Brain (organoid and tissue), 16 donors: ENCODE measurements at places on chromosomes 5 and 9. TPM values are rescaled to one million over a fixed set of nuclear protein-coding genes. Genes with fewer than 3 reads are reported as not detected.
A peak's percentile ranks its signal among the peaks of the same experiment; 100 is the strongest.

- peak; percentile 82 for DNase-seq
Observed at GRCh38 chr5:132962429-132963021, 909 bp downstream of the AFF4 start.

The SLC25A2 gene
- polyA plus RNA-seq = not detected

- DNase-seq = no peak
Observed at GRCh38 chr5:3392306-3392939, 203.2 kb upstream of the IRX1 start.

DNA sequence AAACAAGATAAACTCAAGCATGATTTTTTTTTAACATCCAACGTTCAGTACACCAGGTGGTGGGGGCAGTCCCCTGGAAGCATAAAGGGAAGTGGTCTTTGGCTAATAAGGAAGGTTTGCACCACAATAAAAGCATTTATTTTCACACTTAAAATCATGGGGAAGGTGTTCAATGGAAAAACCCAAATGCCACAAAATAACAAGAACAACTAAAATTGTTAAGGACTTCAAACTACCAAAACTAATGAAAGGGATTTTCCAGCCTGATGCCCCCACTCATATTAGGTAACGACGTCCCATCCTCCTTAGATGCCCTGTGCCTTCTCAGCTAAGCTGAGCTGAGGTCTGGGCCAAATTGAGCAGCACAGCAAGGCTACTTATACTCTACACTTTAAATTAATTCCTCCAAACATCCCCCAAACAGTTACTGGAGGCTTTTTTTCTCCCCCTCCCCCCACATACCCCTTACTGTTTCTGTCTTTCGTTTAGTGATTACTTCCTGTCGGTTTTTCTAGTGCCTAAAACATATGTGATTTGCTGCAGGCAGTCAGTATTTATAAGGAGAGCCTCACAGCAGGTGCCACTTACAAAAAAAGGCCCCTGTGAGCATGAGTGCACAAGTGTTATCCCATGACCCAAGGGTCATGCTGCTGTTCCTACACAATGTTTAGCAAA is 259.7 kb upstream of the ZNF608 start:
- DNase-seq = peak; percentile 67

DNA sequence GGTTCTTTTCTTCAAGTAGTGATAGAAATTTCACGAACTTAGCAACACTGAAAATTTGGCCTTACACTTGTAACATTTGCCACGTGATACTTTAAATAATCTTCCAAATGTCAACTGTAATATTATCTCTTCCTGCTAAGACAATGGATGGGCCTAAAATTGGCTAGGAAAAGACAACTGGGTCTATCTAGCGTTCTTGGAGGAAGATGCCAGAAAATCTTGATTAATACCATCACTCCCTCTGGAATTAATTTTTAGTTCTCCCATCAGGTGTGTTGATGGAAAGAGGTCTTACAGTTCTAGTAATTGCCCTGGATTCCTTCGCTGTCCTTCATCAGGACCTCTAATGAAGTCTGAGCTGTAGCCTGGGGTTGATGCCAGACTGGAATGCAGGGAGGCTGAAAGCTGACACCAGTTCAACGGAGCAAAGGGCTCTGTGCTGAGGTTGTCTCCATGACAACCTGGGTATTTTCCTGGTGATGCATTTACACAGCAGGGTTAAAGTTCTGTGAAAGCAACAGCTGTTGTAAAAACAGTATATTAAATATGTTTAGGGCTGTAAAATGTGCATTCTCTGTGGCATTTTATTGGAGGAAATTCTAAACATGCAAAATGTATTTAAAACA is 92.3 kb downstream of the GAS1 start:
- DNase-seq = peak; percentile 61

DNA sequence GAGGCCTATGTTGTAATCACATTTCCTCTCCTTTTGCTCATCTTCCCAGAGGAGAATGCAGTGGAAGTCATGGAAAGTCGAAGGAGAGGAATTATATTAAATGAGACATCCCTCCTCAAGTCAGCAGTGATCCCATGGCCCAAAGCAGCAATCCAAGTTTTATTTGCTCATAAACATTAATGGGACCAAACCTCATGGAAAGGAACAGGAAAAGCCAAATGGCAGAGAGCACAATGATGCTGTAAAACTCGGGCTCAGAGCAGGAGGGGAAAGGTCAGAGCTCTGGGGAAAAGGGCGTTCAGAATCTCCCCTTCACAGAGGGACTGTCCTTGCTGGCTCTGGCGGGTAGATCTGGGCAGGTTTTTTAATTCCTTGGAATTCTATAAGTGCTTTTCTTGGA is 175.8 kb downstream of the C5orf15 start:
- no peak for DNase-seq

- DNase-seq = no peak
Observed at GRCh38 chr5:122177161-122177560, 47.8 kb downstream of the ZNF474 start.

The SPACA9 gene
- polyA plus RNA-seq = 27.0 TPM

GRCh38 chr9:120338340-120338739 is 241.6 kb downstream of the CDK5RAP2 start:
- DNase-seq = no peak

DNA sequence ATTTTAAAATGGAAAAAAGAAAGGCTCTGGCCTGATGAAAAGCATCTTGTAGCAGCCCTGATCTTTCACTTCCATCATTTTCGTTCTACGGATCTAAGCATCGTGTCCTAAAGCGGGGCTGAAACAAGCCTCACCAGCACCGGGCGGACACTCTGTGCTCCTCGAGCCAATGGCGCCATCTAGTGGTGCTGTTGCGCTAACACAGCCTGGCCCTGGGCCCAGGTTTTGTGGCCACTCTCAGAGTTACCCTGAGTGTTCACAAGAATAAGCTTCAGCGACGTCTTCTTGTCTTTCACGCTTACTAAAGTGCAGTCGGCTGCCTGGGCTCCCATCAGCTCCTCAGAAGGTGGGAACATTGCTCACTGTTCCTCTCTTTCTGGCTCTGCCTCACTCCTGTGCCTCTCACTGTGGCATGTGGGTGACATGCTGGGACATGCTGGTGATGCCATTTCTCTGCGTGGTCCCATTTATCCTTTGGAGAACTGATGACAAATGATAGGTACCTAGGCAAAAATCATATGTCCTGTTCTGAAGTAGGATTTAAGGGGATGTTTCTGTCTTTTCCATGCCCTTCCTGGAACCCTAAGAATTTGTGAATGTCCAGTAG is 32.7 kb downstream of the DMRT3 start:
- DNase-seq = peak; percentile 79

The RNF183 gene
- 6.0 TPM for polyA plus RNA-seq

DNA sequence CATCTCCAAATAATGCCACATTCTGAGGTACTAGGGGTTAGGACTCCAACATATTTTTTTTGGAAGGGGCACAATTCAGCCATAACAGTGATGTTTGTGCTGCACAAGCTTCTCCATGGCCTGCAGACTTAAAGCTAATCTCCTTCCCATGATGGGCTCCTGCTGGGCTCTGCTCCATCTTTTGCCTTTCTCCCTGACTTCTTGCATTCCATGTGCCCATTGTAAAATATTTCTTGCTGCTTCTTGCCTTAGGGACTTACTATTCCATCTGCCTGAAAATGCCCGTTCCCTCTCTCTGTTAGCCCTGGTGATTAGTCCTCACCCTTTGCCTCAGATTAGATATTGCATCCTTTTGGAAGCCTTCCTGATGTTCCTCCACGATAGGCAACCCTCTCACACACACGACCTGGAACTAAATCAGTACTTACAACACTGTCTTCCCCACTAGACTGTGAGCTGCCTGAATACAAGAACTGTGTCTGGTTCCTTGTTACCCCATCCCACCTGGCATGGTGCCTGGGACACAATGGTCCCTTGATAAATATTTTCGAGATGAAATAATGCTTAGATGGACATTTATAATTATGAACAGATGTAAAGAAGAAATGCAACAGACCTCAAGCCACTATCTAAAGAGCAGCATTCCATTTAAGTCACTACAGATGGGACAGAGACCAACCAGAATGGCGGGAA is 33.5 kb downstream of the OR1J1 start:
- DNase-seq = no peak

GRCh38 chr5:147430628-147431027 is 79.2 kb downstream of the DPYSL3 start:
- no peak for DNase-seq

The NAA35 gene
- polyA plus RNA-seq = 12.9 TPM

- DNase-seq = no peak
Observed at GRCh38 chr5:9297134-9297533, 248.7 kb downstream of the SEMA5A start.

DNA sequence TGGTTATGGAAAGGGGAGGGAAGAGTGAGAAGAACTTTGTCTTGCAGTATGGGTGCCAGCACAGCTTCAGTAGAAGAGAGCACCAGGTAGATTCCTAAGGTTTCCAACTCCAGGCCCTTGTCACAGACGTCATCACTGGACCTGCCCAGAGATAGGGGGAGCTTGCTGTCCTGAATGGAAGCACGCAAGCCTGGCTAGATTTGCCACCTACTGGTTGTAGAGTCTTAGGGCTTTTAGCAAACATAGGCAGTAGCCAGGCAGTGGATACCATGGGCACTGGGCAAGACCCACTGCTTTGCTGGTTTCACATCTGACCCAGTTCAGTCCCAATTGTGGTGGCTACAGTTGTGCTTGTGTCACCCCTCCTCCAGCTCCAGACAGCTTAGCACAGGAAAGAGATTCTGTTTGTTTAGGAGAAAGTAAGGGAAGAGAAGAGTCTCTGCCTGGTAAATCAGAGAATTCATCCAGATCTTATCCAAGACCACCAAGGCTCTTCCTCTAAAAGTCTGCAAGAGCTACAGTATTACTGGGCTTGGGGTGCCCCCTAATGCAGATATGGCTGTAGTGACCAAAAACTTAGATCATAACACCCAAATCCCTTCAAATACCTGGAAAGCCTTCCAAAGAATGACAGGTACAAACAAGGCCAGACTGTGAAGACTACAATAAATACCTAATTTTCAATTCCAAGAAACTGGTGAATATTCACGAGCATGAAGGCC is 158.9 kb downstream of the HINT1 start:
- DNase-seq = peak; percentile 31

The PCDHA5 gene
- 0.32 TPM for polyA plus RNA-seq

The SLC25A48 gene
- polyA plus RNA-seq = 23.1 TPM

DNA sequence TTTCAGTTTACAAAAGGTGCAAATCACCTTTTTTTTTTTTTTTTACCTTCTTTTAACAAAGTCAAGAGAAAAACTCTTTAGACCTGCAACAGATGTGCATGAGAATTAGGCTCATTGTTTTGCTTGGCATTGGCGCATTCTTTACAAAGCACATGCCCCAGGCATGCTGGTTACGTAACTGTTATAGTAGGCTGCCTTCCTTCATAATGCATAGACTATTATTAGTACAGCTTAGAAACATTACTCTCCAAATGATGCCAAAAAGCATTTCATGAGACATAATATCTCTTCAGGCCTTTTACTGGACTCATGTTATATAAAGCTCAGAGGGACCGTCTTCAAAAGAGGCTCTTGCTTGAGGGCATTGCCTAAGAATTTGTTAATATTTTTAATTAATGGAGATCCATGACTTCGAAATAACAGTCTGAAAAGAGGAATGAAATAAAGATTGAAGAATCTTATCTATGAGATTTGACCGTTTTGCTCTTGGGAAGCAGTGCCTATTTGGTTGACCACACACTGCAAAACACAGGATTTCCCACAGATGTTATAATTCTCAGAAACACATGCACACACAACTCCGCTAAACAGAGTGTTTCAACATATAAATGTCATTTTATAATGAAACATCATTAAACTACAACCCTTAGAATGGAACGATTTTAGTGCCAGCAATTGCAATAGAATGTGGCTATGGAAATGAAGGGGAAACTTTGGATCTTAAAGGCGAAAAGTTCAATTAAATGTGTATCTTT is 478.7 kb downstream of the PRR16 start:
- DNase-seq = no peak

- no peak for DNase-seq
Observed at GRCh38 chr9:136297016-136297691, 6.7 kb downstream of the CCDC187 start.

The INSL6 gene
- not detected for polyA plus RNA-seq

GRCh38 chr9:5113523-5113922 is 71.9 kb downstream of the INSL6 start:
- DNase-seq = no peak

- DNase-seq = no peak
Observed at GRCh38 chr9:15693701-15694100, 140.9 kb downstream of the CCDC171 start.

The AFF4 gene
- polyA plus RNA-seq = 20.4 TPM

DNA sequence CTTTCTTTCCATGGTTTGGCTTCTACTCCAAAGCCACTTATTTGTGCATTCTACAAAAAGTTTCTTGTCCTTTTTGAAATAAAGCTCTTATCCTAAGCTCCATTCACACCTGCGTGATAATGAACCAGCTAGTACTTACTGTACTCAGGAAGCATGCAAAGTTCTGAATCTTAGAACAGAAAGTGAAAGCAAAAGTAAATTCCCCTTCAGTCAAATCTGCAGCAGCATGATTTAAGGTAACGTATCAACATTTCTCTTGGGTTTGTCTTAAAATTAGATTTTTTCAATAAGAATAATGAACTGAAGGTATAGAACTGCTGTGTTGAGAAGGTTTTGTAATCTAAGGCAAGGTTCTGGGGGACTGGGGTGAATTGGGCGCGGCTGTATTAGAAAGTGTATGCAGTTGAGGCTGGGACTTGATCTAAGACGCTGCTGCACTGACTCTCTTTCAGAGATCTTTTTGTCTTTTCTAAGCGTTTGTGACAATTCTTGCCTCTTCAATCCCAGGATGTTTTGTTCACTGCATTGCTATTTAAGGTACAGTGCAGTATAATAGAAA is at the start of gene ERAP2:
TSS of gene ERAP2 (plus strand) at position 209 of the 559 bp plus-strand sequence. CDS start 3,186 bp downstream, outside the sequence.
- no peak for DNase-seq

The PRR16 gene
- polyA plus RNA-seq = 0.93 TPM

DNA sequence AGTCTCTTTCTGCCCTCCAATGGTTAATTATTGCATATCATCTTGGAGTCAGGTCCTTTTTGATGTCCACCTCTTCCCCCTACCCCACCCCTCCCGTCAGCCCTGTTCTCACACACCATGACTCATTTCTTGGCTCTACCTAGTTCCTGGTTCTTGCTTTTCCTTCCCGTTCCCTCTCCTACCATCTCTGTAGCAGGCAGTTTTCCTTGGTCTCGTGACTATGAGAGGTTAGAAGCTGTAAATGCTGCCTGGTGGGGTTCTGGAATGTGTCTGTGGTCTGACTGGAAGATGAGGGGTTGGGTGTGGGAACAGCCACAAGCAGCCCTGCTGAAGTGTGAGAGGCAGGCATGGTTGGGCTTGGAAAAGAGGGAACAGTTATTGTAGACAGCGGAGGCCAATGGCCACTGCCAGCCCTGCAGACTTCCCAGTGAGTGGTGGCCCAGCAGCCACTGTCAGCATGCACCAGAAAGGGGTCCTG is 18.2 kb downstream of the SLC22A5 start:
- DNase-seq = no peak

DNA sequence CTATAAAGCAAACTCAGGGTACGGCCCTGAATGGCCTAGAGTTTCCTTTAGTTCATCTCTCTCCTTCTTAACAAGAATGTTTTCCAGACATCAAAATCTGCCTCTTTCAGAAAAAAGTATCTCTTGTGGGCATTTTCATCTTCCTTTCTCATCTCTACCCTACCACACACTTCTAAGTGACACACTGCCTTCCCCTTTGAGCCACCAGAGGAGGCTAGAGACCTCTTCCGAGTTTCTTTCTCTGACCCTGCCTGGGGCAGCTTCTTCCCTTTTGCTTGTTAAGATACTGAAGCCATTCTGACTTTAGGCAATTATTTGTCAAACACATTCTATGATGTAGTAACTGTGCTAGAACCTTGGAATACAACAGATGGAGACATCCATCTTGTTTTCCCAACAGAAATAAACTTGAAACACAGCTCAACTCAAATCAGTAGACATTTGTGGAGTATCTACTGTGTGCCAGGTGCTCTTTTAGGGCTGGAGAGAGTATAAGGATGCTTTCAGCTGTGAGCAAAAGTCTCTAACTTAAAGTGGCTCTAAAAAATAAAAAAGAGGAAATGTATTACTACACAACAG is 8.6 kb upstream of the SV2C start:
- DNase-seq = peak; percentile 15
